ENCODE measurements at places on chromosomes 16 and 17.

DNA sequence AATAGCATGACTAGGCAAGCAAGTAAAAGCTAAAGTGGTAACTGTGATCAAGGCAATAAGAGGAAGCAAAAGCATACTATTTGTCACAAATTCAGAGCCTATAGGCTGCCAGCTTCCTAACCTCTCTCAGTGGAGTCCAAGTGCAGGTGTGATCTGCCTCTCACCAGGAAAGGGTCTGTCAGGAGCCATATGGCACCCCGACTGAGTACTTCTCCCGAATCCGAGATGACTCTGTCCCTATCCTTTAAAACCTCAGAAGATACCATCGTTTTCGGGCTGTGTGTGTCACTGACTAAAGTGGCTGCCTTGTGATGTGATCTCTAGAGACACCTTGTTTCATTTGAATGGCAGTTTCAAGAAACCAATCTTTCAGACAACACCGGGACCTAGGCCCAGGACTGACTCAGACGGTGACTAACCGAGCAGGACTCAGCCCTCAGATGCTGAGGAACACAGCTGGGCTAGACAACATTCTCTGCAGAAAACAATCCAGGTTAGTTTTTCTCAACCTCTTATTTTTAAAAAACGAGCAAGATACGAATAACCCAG is 63.6 kb downstream of the SMG6 start:
- DNase-seq: peak; percentile 7

DNA sequence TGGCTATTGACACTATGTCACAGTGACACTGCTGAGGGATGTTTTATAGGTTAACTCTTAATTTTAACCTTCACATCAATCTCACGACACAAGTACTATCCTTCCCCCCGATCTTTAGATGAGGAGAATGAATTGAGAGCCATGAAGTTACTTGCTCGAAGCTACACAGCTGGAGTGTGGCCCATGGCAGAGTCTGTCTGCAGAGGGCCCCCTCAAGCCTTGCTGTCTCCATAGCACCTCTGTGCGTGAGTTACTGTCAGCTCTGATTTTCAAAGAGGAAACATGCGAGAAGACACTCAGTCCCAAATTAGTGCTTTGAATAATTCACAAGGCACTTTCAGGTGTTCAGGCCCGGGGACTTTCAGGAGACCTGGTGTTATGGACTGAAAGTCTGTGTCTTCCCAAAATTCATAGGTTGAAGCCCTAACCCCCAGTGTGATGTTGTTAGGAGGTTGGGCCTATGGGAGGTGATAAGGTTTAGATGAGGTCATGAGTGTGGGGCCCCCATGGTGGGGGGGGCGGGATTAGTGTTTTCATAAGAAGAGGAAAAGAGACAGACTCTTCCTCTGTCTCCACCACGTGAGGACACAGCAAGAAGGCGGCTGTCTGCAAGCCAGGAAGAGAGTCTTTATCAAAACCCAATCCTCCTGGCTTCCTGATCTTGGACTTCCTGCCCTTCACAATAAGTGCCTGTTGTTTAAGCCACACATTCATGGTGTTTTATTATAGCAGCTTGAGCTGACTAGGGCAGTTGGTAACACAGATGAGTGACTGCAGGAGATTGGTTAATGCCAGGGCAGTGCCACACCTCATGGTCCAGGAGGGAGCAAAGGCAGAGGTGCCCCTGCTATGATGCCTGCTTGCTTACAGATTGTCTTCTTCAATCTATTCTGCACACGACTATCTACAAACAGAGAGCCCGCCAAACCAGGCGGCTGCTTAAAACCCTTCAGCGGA is 281.8 kb downstream of the HAPSTR1 start:
- no peak for DNase-seq

DNA sequence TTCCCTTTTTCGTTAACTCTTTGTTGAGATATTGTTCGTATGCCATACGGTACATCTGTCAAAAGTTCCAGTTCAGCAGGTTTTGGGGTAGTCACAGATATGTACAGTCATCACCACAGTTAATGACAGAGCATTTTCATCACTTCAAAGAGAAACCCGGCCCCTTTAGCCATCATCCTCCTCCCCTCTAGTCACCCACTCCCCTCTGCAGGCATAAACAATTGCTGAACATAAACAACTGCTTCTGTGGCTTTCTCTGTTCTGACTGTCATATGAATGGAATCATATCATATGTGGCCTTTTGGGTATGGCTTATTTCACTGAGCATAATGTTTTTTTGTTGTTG is 59.3 kb downstream of the RNF213 start:
- DNase-seq: no peak

DNA sequence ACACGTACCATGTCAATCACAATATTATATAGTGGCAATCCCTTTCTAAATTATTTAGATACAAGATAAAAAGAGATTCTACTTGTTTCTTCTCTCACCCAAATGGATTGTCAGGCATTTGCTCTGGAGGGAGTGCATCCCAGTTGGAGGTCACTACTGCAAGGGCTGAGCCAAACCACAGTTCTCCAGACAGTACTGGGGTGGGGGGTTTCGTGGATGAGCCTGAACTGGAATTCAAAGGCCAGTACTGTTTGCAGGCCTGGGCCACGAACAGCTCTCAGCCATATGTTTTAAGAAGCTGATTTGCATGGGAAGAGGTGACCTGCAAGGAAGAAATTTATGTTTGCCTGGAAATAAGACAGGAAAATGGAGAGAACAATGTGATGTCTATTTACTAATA is 314.9 kb downstream of the PMP22 start:
- DNase-seq: no peak

DNA sequence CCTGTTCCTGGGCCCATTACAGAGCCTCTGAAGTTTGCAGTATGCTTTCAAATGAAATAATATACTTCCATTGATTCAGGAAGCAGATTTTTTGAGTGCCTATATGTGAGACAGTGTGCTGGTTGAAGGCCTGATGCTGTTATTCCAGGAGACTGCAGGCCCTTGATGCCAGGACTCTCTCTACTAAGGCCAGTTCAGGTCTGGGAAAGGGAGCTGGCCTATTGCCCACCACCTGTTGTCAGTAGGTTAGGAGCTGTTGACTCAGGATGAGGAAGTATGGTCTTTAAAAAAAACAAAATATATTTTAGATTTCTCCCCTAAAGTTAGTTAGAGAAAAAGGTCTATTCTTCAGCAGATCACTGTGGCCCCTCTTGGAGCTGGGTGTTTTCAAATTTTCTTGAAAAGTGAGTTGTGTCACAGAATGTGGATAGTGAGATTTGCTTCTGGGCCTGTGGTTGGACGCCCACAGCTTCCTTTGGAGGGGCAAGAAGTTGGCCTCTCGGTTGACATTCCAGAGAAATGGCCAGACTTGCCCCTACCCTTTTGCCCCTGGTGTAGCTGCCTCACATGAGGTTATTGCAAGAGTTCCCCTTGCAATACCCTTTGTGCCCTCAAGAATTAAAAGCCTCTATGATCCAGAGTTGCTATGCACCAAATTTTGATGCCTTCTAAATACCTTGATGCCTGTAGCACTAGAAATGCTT is 7.9 kb downstream of the ESRP2 start:
- no peak for DNase-seq

GRCh38 chr16:84319146-84319760 is 24.6 kb downstream of the WFDC1 start:
- no peak for DNase-seq

DNA sequence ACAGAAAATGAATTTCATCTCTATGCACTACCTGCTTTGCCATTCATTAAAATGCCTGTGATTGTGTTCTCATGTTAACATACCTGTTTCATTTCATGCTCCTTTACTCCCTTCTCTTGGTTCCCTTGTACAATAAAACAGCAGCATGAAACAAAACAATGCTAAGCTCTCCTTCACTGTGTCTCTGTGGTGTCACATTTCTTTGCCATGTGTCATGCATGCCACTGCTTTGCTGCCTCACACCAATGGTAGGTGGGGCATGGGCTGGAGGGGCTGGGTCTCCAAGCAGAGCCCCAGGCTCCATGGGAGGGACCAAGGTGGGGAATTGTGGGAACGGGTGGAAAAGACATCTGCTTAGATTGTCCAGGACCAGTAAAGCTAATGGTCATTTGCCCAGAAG is 83.6 kb downstream of the RGS9 start:
- no peak for DNase-seq

DNA sequence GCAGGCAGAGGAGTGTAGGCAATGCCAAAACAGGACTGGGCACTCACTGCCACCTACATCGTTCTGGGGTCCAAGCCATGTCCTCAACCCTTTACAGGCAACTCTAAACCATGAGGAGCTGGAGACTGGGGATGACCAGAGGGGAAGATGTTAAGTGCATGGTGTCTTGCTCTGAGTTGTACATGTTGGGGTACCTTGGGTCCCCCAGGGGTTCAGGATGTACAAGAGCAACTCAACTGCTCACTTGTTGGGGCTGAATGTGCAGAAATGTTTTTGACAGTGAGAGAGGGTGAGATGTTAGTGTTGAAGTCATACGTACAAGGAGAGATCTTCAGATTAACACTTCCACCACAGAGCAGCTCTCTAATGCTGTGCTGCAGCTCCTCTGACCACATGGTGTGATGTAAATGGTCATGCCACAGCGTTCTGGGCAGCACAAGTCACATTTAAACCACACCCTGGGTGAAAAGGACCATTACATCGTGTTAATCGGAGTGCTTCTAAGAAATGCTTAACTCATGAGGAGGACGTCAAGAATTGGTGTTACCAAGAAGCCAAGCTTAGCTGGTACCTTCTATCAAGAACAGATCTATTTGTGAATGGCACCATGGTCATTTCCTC is 2.4 kb downstream of the CCL18 start:
- no peak for DNase-seq

DNA sequence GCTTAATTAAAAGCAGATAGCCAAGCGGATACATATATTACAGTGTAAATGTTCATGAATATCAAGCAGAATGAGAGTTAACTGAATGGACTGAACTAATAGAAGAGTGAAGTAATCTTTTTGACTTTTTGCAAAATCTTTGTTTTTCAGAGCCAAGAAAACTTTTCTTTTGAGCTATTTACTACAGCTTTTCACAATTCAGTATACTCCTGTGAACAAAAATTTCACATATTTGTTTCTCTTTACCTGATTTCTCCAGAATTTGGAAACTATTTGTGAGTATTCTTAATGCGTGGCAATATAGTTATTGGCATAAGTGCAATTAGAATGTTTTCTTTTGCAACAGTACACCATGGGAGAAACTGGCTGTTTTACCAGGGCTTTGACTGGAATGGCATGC is 9.1 kb upstream of the DUXB start:
- no peak for DNase-seq

DNA sequence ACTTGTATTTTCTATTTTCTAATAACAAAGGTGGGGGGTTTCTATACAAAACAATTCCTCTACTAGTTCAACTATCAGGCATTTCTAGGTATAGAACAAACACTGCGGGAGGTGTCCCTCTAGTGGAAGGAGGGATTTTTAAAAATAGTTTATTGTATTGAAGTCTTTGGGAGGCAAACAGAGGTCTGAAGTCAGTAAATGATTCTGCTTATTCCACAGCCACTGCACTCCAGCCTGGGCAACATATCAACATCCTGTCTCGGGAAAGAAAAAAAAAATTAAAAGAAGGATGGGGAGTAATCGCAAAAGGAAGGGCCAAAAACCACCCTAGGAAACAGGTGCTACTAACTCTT is 648 bp upstream of the ERCC4 start:
- DNase-seq: no peak

DNA sequence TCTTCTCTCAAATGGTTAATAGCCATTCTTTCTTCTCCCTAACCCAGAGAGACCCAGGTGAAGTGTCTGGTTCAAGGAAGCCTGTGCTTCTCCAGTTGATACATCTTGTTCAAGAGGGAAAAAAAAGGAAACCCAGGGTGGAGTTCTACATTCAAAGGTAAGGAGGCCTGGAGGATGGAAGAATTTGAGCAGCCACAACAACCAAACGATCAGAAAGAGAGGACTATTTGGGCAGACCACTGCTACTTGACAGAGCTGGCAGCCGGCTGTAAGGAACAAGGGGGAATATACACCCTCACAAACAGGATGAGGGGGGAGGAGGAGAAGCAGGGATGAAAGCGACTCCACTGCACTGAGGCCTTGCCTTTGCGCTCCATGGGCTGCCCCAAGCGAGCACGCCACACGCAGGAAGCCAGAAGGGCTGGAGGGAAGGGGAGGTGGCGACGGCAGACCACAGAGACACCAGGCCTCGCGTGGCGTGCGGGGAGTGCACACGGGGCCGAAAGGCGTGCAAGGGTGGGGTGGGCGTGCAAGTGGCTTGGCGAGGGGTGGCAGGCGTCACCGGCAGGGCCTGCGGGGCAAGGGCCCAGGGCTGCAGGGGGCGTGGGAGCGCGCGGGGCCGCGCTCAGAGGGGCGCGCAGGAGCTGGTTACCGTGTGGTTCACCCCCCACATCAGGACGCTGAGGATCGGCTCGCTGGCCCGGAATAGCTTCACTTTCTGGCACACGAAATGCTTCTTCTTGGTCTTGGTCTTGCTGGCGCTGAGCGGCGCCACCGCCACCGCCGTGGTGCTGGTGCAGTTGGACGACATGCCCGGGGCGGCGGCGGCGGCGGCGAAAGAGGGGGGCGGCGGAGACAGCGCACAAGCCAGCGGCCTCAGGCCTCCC is 499 bp downstream of the PIP4K2B start:
- DNase-seq: peak; percentile 6

DNA sequence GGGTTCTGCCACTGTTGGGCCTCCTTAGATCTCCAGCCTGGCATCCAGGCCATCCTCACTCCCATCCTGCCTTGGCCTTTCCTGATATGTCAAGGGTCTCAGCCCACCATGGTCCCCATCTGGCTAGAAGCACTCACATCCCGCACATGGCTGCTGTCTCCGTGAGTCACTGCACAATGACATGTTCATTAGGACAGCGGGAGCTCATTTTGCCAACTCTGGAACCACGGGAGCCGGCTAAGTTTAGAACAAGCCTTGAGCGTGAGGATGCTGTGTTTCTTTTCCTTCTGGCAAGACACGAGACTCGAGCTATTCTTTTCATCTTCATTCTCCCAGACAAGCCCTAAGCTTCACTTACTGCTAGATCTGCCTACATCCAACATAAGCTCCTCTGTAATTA is 65.7 kb upstream of the KSR1 start:
- no peak for DNase-seq

DNA sequence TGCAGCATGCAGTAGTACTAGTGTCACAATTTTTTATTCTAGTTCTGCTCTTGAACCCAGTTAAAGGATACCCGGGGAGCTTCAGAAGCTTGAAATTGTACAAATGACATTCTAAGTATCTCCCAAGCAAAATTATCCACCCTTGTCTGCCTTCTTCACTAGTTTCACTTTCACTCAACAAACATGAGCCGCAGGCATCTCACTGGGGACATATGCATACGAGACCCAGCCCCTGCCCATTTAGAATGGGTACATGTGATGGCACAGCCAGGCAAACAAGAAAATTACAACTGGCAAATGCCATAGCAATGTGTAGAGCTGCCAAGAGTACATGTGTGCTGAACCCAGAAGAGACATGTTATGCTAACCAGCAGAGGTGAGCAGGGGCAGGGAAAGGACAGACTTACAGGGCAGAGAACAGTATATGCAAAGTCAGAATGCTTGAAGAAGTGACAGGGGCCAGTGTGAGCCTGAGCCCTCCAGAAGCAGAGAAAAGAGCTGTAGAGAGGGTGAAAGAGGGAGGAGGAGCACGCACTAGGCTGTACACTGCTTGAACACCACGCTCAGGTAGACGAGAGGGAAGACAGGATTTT is 8.3 kb downstream of the GINS2 start:
- no peak for DNase-seq
